Stimulated activated CD8-positive, alpha-beta memory T cell treated with anti-CD3 and anti-CD28 coated beads, Interleukin-4, amount 100 ng/mL, for 4 hours (primary cell): ENCODE measurements at places on chromosomes 3 and 15.

GRCh38 chr3:128923576-128923975 lies 44.2 kb downstream of the ACAD9 start:
- no peak for DNase-seq

GRCh38 chr3:40899286-40899712 lies 300.0 kb upstream of the CTNNB1 start:
- no peak for DNase-seq

DNA sequence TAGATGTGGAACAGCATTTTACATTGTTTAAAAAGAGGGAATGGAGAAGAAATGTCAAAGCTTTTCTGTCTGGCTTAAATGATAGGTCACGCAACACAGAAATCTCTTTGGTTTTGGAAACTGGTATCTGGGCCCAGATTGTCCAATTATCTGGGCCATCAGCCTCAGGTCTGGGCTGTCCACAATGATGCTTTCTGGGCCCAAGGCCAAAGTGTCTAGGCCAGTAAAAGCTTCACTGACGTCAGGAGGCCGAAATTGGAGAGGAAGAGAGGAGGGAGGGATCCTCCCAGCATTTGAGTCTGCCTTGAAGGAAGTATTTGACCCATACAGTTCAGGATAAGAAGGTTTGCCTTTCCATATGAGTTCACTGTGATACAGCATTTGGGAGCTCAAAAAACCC lies 60.7 kb upstream of the ALDH1A3 start:
- no peak for DNase-seq

GRCh38 chr3:124652009-124652408 lies 78.2 kb upstream of the UMPS start:
- DNase-seq = no peak

- DNase-seq = no peak
Observed at GRCh38 chr15:85100186-85100937, 118.7 kb downstream of the PDE8A start.

DNA sequence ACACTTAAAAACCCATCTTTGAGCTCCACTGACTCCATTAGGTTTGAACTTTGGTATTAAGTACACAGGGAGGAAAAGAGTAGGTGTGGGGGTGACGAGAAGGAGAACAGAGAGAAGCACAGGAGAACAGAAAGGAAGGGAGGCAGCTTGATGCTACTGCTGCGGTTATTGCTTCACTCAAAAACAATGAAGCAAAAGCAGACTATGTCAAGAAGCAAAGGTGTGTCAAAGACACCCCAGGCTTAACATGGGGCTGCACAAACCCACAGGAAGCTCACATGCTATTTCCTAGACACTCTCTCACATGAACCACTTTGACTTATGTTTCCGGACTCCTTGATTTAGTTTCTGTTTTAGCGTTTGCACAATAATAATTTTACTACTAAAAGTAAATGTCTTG lies 961.0 kb upstream of the CFAP20DC start:
- peak; percentile 22 for DNase-seq

GRCh38 chr3:33217866-33218445 lies 654 bp downstream of the SUSD5 start:
- DNase-seq = no peak
